ENCODE measurements at places on chromosomes 7 and 10.
A peak's percentile ranks its signal among the peaks of the same experiment; 100 is the strongest.

- no peak for DNase-seq
Observed at GRCh38 chr10:3484306-3485056, 300.5 kb downstream of the KLF6 start.

DNA sequence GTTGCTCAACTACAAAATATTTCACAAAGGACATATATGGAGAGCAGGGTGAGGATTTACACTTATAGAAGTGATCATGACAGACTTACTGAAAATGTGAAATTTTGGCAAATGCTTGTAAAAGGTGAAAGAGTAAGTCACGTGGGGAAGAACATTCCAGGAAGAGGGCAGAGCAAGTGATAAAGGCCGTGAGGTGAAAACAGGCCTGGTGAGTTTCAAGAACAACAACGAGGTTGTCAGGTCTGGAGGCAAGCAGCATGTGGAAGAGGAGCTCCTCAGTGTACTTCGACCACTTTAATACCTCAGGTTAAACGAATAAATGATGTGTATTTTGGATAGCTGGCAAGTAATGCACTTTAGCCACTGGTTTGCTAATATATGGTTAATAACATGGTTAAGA lies 706.7 kb downstream of the PCDH15 start:
- DNase-seq, result no peak

DNA sequence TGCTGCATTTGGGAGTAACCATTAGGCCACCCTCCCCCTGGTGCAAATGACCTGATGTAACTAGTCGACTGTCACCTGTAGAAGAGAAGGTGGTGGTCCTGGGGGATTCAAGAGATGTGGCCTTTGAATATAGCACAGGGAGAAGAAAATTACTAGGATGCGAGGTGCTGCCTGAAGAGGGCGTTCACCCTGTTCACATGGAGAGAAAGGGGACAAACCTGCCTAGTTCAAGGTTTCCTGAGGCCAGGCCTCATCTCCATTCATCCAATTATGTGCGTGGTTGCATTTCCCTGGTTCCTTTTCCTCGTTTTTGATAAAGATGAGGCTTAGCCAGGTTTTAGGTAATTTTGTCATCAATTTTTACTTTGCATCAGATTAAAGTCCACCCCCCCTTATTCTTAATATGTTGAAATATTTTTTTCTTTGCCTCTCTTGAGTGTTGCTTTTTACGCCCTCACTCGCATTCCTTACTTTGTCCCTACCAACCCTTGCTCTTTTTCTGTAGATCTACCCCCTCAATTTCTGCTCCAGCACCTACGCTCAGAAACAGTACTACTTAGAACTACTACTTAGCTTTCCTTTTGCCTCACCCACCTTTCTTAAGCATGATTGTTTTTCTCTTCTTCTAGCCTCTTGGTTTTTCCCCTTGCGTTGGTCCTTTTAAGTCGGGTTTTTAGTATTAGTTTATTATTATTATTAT lies 13.7 kb downstream of the CLCN1 start:
- DNase-seq, result no peak

DNA sequence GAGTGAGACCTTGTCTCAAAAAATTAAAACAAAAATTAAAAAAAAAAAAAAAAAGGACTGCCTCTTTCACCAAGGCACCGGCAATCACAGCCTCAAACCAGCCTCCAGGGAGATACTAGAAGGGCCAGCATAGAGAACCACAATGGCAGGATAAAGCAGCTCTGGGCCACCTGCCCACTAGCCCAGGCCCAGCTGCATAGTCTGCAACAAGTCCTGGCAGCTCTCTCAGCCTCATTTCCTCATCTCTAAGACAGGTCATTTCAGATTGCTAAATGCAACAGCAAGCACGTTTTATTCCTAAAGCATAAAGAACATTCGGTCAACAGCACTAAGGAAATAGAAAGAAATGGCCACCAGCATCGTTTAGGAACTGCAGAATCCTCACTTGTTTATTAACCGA lies 28.8 kb downstream of the XPNPEP1 start:
- DNase-seq, result no peak

- no peak for DNase-seq
Observed at GRCh38 chr10:123109466-123109865, 26.3 kb upstream of the HMX3 start.

DNA sequence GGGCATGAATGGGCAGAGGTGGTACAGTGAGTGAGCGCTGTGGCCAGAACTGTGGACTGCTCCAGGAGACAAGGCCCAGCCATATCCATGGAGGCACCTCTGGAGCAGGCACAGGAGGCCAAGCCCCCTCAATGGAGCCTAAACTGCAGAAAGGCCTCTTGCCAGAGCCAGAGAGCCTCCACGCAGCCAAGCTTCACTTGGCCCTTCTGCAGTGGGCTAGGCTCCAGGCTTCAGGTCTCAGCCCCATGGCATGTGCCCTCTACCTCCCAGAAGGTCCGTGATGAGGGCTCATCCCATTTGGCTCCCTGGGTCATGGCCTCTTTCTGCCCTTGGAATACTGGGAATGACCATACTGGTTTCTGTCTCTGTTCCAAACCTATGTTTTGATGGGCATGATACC lies 8.9 kb downstream of the PDE1C start:
- no peak for DNase-seq

DNA sequence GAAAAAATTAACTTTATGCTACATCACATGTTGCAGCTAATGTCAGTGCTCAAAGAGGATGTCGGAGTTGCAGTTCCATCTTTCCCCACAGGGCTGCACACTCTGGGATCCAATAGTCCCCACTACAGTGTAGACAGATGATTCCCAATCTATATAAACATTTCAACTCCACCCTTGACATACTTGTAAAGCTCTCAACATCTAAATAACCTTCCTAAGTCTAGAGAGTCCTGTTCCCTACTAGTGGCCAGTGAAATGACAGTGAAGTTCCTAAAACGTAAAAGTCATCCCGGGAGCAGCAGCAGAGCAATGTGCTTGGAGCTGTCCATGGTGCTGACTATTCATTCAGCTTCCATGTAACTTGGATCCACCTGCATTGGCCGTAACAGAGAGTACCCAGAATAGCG lies 145.1 kb downstream of the GRM8 start:
- no peak for DNase-seq

- DNase-seq, result no peak
Observed at GRCh38 chr10:13276749-13277365, 23.0 kb downstream of the PHYH start.

- no peak for DNase-seq
Observed at GRCh38 chr7:155764438-155764793, 47.8 kb downstream of the SHH start.

DNA sequence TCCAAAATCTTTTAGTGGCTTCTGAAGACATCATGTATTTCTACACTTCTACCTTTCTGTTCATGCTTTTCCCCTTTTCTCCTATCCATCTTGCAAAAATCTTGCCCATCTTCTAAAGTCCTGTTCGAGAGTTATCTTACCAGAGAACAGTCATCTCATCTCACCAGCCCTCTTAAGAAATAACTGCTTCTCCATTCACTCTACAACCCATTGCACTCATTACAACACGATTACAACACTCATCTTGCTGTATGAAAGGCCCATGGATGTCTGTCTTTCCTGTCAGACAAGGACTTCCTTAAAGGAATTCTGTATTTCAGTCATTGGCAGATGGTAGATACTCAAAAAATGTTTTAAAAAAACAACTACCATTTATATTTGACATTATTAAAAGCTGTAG lies 30.8 kb downstream of the ZNF438 start:
- DNase-seq, result no peak

- DNase-seq, result no peak
Observed at GRCh38 chr10:128422190-128422589, 296.0 kb upstream of the MKI67 start.

- DNase-seq, result no peak
Observed at GRCh38 chr10:15879663-15880062, 19.4 kb upstream of the MINDY3 start.

- no peak for DNase-seq
Observed at GRCh38 chr10:57818522-57818921, 449.2 kb downstream of the IPMK start.

GRCh38 chr10:59470570-59470969 lies 108.2 kb upstream of the FAM13C start:
- no peak for DNase-seq

- DNase-seq, result no peak
Observed at GRCh38 chr7:30743371-30744074, 8.4 kb upstream of the INMT start.

GRCh38 chr10:51389415-51390321 lies 309.7 kb downstream of the CSTF2T start:
- no peak for DNase-seq

- DNase-seq, result no peak
Observed at GRCh38 chr7:136027160-136027559, 50.0 kb upstream of the MTPN start.

DNA sequence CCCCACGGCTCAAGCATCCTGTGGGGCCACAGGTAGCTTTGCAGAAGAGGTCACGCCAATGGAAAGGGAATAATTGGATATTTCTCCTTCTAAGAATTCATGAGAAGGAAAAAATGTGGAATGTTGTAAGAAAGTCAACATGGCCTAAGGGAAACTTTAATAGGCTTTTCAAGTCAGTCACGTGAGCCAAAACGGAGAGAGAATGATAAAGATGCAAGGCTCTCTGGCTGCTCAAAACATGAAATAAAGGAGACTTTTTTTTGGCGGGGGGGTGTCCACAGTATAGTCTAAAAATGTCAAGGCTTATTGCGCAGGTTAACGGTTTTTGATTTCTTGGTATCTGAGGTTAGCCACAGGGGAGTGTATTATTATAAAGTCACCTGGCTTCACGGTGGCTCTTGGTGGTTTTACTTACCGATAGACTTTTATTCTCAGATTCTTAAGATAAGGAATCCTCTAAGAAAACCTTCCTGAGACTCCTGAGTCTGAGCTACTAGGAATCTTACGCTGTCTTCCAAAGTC lies 148.1 kb downstream of the ARHGAP21 start:
- no peak for DNase-seq

DNA sequence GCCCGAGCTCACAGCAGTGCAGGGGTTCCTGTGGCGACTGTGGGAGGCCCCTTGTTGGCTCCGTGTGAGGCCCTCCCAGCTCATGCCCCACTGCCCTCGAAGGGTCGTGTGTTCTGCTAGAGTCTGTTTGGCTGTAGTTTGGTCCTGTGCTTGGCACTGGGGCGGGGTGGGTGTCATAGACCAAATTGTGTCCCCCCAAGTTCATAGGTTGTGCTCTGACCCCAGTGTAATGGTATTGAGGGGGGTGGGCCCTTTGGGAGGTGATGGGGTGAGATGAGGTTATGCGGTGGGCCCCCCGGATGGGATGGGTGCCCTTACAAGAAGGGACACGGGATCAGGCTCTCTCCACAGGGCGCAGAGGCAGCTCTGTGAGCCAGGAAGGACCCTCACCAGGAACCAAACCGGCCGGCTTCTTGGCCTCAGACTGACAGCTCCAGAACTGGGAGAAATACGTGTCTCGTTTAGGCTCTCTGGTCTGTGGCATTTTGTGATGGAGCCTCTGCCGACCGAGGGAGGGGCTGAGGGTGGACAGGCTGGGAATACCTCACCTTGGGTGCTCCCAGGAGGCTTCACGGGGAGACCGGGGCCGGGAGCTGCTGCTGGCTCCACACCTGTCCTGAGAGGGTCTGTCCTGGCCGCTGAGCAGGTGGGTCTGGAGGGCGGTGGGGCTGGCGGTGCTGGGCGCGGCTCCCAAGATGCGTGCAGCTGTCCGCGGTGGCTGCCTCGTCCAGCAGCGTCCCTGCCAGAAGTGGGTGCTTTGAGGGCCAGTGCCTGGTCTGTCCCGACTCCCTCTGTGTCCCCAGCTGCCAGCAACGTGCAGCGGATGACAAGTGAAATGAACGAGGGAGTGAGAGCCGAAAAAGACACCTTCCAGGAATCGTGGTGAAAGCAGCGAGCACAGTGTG lies 89.4 kb downstream of the INPP5A start:
- DNase-seq, result no peak

DNA sequence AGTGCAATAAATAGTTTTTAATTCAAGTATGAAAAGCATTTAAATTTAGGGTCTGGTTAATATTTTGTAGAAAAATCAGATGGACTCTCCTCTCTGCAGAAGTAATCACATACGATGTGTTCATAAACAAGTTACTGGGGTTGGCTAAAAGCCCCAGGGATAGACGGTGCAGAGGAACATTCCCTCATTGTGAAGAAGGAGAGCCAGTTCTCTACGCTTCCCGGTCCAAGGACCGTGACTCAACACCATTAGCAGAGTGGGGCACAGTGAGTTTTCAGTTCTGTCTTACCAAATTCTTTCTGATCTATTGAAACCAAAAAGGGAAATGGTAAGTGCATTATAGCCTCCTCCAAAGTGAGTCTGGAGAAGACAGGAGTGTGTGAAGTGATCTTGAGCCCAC lies 327.8 kb downstream of the WDR37 start:
- DNase-seq, result no peak

GRCh38 chr10:80498833-80499741 lies 38.6 kb upstream of the SH2D4B start:
- DNase-seq, result peak; percentile 54

DNA sequence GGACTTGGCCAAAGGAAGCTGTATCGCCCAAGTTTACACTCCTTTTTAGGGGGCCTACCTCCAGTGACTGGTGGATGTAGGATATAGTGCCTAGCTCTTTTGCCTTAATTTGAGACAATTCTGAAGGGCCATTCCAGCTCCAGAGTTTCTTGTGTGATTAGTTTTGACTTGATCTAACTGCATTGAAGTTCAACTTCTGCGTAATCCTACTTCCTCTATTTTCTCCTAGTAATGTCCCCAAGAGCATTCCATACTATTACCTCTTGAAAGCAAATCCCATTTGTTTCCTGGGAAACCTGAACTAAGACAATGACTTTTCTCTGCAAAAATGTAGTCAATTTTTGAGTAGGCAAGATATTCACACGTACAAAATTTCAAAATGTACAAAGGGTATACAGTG lies 4.7 kb upstream of the H2AZ2 start:
- DNase-seq, result no peak

DNA sequence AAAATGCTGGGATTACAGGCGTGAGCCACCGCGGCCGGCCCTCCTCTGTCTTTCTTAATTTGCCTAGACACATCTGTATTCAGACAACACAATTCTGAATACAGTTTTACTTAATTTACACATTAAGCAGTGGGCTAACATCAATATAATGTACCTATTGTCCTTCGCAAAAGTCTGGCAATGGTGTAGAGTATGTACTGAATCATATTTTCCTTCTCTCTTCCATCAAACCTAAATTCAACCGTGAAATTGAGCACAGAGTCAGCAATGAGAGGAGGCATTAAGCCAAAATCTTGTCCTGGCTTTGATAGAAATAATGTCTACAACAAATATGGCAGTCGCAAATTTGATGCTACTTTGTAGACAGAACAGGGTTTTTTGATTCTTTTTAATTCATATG lies 30.4 kb downstream of the FZD9 start:
- DNase-seq, result no peak

GRCh38 chr10:45520476-45520875 lies 146.5 kb downstream of the ALOX5 start:
- no peak for DNase-seq

All from activated T-helper 9 cell treated with anti-CD3 and anti-CD28 coated beads, Interleukin-2, amount 50 U/mL, for 16 hours (primary cell).